Left forelimb (tissue), 1 donor: ENCODE measurements at places on chromosomes 1 and 21.

- DNase-seq, result no peak
These were observed 175.9 kb downstream of the LHX8 start for GRCh38 chr1:75310067-75310466.

DNA sequence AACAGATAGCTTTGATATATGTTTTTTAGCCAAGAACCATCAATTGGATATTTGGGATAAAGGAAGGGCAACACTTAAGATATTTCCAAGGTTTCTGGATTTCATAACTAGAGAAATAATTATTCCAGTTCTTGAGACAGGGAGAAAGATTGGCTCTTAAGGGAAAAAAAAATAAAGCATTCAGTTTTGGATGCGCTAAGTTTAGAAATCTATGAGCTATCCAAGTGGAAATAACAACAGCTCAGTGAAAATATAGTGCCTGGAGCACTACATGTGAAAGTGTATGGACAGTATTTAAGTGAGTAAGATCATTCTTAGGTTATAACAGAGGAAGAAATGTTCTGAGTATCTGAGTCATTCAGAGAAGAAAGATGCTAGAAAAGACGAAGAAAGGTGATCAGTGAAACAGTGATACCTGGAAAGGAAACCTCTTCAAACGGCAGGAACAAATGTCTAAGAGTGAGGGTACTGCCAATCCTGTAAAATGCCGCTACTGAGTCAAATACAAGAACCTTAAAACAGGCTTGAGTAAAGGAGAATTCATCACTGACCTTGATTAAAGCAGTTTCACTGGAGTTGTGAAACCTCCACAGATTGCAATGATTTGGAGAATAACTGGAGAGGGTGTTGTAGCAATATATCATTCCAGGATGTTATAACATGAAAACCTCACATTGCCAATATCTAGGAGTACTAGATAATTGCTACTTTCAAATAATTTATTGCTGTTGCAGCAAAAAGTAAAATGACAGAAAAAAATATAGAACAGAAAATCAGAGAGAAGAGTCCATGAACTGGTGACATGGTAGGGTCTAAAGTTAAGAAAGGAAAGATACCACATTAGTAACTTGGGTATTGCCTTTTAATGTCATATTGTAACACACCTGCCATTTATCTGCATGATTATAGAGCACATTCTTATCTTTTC is 482.1 kb upstream of the RGS18 start:
- no peak for DNase-seq

GRCh38 chr1:40257313-40257687 is 736 bp upstream of the ZMPSTE24 start:
- no peak for DNase-seq

GRCh38 chr1:25566730-25567341 is 23.4 kb downstream of the LDLRAP1 start:
- no peak for DNase-seq

DNA sequence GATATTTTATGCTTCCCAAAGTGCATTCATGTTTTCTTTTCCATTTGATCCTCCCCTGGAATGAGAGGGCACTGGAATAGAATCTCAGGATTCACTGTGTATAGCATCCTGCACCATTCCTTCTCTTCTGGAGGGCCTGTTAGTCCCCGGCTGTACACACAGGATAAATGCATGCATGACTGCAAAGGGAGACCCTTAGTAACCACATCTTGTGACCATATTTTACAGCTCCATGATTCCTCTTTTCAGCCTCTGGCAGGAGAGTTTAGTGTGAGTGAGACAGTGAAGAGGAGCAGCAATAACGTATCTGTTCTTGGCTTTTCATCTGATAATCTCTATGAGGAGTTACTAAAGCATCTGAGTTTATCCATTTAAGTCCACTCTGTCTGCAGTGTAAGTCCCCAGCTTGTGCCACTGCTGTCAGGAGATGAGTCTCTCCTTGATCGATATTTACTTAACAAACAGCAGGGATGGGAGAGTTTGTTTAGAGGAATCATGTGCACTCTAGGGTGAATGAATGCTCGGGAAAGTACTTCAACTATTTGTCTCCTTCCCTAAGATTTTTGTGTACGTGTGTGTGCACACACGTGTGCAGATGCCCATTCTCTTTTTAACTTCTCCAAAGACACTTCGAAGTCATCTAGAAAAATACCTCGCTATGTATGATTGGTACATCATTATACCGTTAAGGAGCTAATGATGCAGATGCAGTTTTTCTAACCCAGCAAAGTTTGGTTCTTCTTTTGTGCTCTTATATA is 41.1 kb downstream of the PROX1 start:
- no peak for DNase-seq

DNA sequence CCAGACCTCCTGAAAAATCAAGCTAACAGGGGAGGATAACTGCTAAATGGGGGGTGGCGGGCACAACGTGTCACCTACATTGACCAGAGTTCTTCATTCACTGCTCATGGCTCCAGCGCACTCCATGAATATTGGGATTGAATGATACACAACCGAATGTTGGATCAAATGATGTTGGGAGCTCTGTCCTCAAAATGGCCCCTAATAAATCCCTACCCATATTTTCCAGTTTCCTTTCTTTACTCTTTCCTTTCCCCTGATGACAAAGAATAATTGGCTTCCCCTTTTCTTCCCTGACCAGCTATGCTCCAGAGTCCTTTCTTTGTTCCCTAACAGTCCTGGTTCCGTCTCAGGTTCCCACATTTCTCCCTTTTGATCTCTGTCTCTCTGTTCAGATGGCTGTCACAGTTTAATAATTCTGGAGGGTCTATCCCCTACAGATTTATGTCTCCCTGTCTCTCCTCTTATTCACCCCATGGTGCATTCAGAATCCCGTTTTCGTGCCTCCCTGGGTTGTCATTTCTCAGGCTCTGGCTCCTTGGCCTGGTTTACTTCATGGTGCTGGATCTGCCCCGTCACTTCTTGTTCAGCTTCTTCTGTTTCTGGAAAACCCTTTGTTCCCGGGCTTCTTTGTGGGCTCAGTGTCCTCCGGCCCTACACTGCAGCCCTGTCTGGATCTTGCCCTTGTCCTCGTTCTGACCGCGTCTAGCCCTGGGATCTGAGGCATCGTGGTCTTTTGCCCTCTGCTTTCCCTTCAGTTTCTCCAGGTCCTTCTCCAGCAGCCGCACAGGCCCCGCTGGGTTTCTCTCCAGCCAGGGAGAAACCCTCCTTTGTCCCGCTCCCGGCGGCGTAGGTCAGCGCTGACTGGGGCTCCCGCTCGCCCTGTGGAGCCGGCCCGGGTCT is 78.3 kb downstream of the NDUFS5 start:
- DNase-seq, result no peak

DNA sequence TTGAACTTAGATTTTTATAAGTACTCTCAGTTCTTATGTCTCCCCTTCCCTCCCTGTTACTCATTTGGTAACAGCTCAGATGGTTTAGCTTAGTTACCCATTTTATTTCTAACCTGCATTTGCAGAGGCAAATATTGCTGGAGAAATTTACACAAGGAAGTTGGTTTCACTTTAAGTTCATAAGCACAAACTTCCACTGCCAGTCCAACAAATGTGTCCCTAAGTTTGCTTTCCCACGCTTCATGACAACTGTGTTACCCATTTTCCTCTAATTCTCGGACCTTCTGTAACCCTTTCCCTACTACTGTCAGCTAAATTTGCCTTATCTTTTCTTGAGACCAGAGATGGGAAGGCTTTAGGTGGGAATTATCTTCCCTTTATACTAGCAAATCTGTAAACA is 63.9 kb upstream of the GPR25 start:
- no peak for DNase-seq

- no peak for DNase-seq
These were observed 11.2 kb downstream of the TNFRSF1B start for GRCh38 chr1:12177999-12178441.

- DNase-seq, result no peak
These were observed 47.6 kb downstream of the BACH1 start for GRCh38 chr21:29346281-29346680.

DNA sequence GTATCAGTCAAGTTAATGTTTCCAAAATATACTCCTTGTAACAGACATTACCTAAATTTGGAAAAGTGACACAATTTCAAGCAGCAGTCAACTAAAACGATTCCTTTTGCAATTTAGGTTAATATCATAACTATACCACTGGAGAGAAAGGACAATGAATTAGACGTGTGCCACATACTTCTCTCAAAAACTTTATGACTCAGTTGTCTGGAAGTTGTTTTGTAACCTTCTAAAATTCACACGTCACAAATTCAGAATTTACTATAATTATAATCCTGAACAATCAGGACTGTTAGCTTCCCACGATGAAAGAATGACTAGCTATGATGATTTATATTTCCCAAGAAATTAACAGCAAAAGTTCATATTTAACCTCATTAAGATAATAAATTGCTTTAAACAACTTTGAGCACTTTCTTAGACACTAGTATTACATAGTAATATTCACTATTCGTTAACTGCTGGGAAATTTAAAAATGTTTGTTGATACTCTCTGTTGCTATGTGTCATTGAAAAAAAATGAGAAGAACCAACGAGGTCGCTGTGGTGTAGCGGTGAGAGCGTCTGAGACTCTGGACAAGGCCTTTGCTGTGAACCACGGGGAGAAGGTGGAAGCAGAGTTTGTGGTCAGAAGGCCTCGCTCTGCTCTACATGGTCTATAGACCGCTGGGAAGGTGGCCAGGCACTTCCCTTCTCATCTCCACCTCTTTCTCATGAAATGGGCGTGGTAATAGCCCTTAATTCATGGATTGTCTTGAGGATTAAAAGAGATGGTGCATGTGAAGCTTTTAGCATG is 27.9 kb upstream of the BATF3 start:
- DNase-seq, result no peak

GRCh38 chr1:215899901-215900300 is 332.8 kb downstream of the KCTD3 start:
- DNase-seq, result no peak

DNA sequence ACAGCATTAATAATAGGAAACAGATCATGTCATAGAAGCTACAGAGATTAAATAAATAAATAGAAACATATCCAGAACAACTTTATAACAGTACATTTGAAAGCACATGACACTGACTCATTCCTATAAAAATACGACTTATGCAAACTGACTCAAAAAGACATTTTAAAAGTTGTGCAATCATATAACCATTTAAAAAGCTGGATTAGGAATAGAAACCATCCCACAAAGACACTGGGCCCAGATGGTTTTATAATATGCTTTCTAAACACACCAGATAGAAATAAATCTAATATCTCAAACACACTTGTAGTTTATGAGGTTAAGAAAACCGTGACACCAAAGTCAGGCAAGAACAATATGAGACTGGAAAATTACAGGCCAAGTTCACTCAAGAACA is 47.6 kb downstream of the MATN1 start:
- DNase-seq, result no peak

DNA sequence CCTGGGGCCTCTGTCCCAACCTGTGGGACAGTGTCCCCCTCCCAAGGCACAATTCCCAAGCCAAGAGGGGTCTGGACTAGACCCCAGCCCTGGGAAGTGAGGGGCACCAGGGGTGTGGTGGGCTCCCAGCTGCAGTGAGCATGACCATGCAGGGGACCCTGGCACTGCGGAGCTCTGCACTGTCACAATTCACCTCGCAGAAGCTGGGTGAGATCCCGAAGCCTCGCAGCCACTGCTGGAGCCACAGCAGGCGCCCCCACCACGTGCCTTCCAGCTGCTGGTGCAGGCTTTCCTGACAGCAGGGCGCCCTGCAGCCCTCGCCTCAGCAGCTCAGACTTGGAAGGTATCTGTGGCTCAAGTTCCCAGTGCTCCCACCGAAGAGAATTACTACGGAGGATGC is 10.0 kb upstream of the SRARP start:
- DNase-seq, result no peak

- DNase-seq, result no peak
These were observed 3.8 kb upstream of the FAM20B start for GRCh38 chr1:179021873-179022272.

GRCh38 chr21:39649526-39649925 is 36.8 kb downstream of the B3GALT5 start:
- no peak for DNase-seq

- no peak for DNase-seq
These were observed 52.5 kb downstream of the ZNF697 start for GRCh38 chr1:119595606-119596005.

DNA sequence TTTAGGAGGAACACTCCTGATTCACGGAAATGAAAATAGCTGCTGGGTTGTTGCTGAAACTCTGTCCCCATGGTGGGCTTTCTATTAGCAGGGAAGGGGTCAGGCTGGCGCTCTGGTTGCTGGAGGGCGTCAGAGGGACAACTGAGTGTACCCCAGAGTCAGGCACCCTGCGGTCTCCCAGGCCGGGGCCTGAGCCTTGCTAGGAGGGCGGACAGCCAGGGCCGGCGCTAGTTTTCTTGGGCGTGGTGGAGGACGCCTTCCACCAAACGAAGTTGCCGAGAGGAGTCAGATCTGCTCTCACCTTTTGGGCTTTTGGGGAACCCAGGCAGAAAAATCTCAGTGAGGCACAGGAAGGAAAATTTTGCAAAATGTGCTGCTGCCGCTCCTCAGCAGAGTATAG is 54.8 kb downstream of the NGF start:
- no peak for DNase-seq

GRCh38 chr1:164670786-164671185 is 111.8 kb downstream of the PBX1 start:
- DNase-seq, result no peak

GRCh38 chr1:31699341-31699891 is 4.4 kb downstream of the COL16A1 start:
- DNase-seq, result no peak
